K562 (cell line): ENCODE measurements at places on chromosomes 4 and X. TPM values are rescaled to one million over a fixed set of nuclear protein-coding genes. Genes with fewer than 3 reads are reported as not detected.

Gene MGARP
- total RNA-seq, result 0.31 and 0.35 TPM in 2 replicates

Gene TMSB15C
- not detected in 2 replicates for total RNA-seq

Gene UGT8
- 6.0 and 7.5 TPM in 2 replicates for total RNA-seq

Gene RAB40A
- total RNA-seq, result not detected in 2 replicates
